NCI-H345 (cell line): ENCODE measurements at places on chromosomes 12 and 14.

DNA sequence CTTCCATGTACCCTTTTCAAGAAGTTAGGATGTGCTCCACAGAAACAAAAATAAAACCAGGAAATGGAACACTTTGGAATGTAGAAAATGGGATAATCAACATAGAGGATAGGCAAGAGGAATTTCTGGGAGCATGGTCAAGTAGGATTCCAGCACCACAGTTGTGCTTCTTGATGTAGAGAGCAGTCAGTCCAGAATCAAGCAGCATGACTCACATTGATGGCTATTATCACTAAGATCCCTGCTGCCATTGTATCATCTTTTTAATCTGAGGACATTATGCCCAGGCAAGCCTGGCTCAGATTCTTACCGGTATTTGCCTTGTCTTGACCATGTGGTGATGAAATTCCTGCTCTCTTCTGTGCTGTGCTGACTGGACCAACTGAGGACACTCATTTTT lies 5.7 kb downstream of the ETFRF1 start:
- no peak for DNase-seq

DNA sequence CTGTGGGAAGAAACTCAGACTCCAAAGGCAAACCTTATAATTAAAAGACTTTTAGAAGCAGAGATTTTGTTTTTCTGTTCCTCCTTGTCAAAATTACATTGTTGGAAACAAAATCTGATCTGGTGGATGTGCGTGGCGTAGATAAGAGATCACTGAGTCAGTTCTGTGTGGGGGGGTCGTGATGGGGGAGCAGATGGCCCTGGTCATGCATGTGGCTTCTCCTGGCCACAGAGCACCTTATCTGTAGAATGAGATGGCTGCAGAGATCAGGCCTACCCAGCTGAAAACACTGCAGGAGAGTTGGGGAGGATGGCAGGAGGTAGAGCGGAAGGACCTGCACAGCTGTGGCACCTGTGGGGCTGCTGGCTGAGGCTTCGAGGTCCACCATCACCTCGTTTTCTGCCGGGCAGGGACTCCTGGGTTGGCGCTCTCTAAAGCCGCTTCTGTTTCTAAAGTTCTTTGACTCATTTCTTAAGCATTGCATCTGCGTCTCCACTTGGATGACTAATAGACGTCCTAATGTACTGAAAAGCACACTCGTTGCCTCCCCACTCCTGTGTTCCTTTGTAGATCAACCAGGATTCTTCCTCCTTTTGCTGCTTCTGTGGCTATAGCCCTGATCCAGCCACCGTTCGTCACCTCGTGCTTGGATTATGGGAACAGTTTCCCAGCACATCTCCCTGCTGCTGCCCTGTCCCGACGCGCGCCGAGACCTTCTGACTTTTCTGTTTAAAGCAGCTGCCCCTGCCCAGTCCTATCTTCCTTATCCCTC lies 93.4 kb downstream of the TSPAN9 start:
- DNase-seq = no peak

- DNase-seq = no peak
Measured at GRCh38 chr14:34023824-34024767, 73.2 kb upstream of the EGLN3 start.

DNA sequence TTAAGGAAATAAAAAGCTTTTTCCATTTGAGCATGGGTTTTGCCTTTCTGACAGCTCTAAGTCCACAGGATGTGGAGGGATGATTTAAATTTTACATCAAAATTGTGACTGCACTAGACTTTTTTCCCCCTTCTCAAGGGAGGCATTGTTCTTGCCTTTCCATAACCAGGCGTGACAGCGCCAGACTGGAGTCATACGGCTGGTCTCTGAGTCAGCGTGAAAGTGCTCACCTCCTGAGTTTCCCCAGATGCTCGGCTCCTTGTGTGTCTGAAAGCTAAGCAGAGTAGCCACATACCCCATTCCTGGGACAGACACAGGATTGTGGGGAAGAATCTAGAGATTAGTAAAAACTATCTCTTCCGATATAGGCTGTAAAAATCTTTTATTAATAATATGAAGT lies 43.1 kb downstream of the SOX5 start:
- DNase-seq = no peak

DNA sequence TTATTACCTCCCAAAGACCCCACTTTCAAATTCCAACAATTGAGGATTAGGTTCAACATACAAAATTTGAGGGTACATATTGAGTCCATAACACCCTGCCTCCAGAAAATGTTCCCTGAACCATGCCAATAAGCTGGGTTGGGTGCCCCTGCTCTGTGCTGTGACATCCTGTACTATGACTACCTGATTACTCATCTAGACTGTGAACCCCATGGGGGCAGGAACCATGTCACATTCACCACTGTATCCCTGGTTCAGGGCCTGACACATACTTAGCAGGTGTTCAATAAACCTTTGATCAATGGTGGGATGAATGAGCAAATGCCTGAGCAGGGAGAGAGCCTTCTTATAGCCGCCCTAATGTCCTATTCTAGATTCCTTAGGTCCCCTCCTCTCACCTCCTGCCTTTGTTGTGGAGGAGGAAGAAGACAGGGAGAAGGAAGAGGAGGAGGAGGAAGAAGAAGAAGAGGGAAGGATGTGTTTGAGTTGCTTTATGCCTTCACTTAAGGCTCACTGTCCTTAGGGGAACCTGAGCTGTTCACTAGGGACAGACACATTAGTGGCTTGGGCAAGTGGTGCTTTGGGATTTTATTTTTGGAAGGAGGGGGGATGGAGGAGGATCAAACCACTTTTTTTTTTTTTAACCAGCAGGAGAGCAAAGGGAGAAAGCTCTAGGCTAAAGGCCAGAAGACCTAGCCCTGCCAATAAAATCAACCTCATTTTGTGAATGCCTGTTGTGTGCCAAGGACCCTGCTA lies 21.3 kb downstream of the GPR68 start:
- DNase-seq = no peak

GRCh38 chr12:53055471-53056266 lies 5.8 kb downstream of the TNS2 start:
- no peak for DNase-seq

DNA sequence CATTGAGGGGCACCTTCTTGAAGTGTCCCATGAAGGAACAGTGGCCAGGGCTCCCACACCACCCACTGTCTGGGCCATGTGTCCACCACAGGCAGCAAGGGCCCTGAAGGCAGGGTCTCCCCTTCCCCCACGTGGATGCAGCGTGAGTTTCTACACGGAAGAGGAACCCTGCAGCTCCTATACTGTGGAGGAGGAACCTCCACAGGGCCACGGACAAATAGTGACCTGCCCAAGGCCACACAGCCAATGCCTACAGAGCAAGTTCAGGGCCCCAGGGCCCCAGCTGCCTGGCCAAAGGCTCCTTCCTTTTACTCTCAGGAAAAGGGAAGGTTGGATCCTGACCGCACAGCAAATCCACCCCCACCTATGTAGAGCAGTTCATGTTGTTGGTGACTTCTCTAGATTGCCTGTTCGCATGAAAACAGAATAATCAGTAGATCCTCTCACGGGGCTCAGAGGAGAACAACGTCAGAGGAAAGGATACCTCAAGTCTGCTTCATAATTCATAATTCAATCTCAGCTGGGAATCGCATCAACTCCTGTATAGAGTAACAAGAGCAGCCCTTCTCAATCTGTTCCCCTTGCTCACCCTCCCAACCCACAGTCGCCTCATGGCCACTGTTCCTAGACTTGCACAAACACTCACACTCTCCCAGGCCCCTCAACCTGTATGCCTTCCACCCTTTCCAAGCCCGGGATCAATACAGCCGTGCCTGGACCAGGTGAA lies 11.1 kb upstream of the KRT73 start:
- DNase-seq = no peak

- DNase-seq = no peak
Measured at GRCh38 chr12:85831327-85831990, 4.8 kb downstream of the RASSF9 start.

- DNase-seq = peak; percentile 40
Measured at GRCh38 chr14:88322504-88323085, 474 bp downstream of the KCNK10 start.

DNA sequence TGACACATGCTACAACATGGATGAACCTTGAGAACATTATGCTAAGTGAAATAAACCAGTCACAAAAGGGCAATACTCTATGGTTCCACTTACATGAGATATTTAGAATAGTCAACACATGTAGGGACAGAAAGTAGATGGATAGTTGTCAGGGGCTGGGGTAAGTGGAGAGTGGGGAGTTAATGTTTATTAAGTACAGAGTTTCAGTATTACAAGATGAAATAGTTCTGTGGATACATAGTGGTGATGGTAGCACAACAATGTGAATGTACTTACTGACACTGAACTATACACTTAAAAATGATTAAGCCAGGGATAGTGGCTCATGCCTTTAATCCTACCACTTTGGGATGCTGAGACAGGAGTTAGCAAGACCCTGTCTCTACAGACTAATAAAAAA lies 8.7 kb downstream of the NUP107 start:
- DNase-seq = no peak

- no peak for DNase-seq
Measured at GRCh38 chr14:69543341-69544115, 31.1 kb downstream of the CCDC177 start.

DNA sequence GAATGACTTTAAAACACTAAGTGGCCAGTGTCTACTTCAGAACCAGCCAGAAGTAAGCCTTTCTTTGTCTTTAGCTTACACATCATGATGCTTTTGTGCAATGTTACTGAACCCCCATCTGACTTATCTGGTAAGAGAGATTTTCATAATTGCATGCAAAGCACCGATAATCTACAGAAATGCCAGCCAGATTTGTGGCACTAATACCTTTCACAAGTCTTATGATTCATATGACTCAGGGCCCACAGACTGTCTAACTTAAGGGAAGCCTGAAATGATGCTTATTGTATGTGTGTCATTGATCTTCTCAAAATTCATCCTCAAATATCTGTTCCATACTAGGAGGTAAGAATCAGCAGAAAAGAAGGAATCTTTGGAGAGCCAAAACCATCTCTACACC lies 18.0 kb downstream of the IGF1 start:
- DNase-seq = no peak

DNA sequence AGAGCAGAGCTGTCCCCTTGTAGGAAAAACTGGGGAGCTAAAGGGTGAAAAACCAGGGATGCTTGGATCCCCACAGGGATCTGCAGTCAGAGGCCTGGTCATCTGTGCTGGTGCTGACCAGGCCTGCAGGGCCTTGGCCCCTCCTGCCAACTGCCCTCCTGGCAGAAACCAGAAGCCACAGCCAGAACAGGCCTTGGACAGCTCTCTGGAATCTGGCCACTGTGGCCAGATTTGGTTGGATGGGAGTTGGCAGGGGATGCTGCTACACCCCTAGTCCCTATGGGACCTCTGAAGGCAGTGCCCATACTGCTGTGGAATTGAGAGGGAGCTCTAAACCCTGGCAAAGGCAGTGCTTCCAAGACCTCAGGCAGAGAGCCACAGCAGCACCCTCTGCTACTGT lies 9.2 kb upstream of the GPX2 start:
- no peak for DNase-seq

DNA sequence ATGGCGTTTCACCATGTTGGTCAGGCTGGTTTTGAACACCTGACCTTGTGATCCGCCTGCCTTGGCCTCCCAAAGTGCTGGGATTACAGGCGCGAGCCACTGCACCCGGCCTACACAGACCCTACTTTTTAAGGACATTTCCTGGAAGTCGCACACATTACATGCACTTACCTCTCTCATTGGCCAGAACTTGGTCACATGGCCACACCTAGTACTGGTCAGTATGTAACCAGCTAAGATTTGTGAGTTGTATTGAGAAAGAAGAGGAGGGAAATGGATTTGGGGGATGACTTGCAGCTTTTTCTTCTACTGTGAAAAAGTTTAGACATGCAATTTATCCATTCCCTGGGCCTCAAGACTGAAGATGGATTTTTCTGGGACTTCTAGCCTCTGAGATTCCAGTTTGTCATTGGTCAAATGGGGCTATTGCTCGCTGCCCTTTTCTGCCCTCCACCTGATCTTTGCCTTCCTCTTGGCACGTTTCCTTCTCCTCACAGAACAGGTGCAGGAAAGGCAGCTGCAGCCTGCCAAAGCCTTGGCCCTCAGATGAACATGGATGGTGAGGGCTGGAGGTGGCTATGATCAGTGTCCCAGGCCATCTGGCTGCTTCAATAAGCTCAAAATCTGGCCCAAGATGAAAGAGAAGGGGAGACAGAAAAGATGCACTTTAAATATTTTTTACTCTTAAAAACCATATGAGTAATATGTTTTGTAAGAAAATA lies 7.1 kb upstream of the ZDHHC22 start:
- no peak for DNase-seq

- no peak for DNase-seq
Measured at GRCh38 chr14:91381801-91382670, 35.6 kb downstream of the CCDC88C start.

GRCh38 chr12:30969606-30970395 lies 43.3 kb downstream of the TSPAN11 start:
- DNase-seq = no peak

GRCh38 chr12:122870867-122871664 lies 24.9 kb downstream of the VPS37B start:
- no peak for DNase-seq

DNA sequence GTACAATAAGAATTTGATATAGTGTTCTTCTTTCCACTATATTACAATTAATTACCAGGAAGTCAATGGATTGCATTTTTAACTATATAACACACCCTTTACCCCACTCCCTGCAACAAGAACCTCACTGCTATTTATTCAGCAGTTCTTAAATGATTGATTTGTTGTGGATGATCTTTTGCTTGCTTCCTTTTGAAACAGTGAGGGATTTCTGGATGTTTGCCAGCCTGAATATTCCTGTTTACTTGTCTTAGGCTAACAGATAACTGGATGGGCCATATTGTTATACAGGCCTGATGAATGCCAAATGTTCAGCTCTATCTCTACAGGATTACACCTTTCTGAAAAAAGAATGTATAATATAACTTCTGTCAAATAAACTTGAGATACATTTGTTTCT lies 497.6 kb downstream of the APAF1 start:
- peak; percentile 76 for DNase-seq

- no peak for DNase-seq
Measured at GRCh38 chr12:113372371-113372770, 14.0 kb downstream of the PLBD2 start.

DNA sequence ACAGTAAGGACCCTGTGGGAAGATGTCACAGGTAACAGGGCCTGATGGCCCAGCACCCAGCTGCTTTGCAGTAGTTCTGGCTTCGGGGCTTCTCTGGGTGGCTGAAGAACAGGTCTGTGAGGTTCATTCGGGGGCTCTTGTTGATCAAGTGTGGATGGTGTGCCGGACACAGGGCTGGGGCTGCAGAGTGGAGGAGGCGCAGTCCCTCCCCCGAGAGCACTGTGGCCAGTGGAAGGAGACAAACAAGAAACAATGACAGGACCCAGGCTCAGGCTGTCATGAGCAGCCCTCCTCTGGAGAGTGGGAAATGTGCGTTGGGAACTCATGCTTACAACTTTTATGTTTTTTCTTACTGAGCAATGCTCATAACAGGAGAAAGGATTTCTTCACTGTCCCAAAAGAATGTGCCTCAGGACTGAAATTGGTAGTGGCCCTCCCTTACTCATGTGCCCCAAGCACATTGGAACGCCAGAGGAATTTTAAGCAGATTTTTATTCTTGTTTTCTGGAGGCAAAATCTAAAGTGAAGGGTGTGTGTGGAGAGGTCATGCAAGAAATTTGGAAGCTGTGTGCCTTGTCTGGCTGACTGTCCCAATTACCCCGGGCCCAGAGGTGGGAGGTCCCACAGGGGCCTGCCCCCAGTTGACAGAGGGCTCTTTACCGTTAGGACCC lies 233.8 kb downstream of the CACNA1C start:
- DNase-seq = no peak

GRCh38 chr12:109523504-109523903 lies 46.1 kb downstream of the UBE3B start:
- DNase-seq = no peak
